Stimulated activated CD4-positive, alpha-beta T cell treated with anti-CD3 and anti-CD28 coated beads, Interleukin-1b, Interleukin-23, amount 100 ng/mL, for 4 hours (primary cell): ENCODE measurements at places on chromosomes 6 and 20.

- DNase-seq, result no peak
These were observed 84.6 kb upstream of the TCF21 start for GRCh38 chr6:133804265-133804664.

GRCh38 chr6:3318821-3319540, 60.2 kb downstream of the PSMG4 start:
- no peak for DNase-seq

- DNase-seq, result no peak
These were observed 106.9 kb downstream of the FAM50B start for GRCh38 chr6:3956054-3956453.

DNA sequence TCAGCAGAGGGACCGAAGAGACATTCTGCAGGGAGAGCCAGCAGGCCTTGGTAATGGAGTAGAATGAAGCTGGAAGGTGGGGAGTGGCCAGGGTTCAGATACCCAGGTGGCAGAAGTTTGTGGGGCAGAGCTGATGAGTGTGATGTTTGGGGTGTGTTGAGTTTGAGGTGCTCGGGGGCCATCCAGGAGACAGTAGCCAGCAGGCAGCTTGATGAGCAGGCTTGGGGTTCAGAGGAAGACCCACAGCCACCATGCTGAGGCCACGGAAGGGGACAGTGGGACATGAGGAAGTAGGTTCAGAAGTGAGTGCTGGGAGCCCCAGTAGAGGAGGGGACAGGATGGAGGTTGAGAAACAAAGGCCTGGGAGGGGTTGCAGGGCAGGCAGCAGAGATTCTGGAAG, 11.1 kb upstream of the FOXS1 start:
- no peak for DNase-seq

GRCh38 chr6:44263354-44264100, 1.8 kb downstream of the NFKBIE start:
- no peak for DNase-seq

- peak; percentile 57 for DNase-seq
These were observed 2.9 kb upstream of the RAB22A start for GRCh38 chr20:58306421-58307261.

DNA sequence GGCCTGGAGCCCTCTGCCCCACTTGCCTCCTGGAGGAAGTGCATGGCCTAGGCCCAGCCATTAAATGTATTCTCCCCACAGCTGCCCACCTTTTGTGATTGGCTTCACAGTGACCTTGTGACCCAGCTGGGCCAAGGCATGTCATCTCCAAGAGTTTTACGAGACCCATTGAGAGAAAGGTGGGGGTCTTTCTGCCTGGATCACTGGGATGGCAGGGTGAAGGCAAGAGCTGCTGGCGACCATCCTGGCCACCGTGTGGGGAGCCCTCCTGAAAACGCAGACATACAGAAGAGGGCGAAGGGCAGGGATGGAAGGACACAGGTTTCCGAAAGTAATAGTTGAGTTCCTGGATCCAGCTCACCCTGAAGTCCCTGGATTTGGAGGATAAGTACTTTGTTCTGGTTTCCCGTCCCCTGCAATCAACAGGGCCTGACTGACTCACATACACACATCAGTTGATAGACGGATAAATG, 12.3 kb upstream of the SPO11 start:
- no peak for DNase-seq

GRCh38 chr6:87905101-87905641, 142.5 kb upstream of the SPACA1 start:
- DNase-seq, result no peak

- DNase-seq, result no peak
These were observed 8.4 kb downstream of the KHDC1L start for GRCh38 chr6:73216859-73217258.

DNA sequence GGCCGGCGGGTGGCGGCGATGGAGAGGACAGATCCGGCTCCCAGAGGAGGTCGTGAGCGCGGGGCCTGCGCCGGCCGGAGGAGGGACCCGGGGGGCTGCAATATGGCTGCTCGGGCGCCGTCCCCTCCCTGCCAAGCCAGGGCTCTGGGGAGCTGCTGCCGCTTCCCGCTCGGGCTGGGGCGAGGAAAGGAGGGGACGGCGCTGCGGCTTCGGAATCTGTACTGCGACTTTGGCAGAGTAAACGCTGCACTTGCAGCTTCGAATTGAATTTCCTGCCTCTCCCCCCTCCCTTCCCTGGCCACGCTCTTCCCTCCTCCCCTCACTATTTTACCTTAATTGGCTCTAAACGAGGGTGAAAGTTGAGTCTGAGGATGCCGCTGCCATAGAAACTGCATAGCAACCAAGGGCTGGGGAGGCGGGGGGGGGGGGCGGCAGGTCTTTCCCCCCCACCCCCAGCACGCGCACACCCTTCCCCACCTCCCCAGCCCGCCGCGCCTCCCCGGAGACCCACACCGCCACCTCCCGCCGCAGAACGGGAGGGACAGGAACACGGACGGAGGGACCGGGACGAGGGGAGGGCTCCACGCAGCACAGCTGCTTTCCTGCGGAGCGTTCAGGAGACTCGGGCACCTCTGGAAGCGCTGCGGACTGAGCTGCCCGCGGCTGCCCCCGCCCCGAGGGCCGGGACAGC, 93.9 kb downstream of the RNASET2 start:
- peak; percentile 35 for DNase-seq
